ENCODE measurements at places on chromosomes 12 and 14.

DNA sequence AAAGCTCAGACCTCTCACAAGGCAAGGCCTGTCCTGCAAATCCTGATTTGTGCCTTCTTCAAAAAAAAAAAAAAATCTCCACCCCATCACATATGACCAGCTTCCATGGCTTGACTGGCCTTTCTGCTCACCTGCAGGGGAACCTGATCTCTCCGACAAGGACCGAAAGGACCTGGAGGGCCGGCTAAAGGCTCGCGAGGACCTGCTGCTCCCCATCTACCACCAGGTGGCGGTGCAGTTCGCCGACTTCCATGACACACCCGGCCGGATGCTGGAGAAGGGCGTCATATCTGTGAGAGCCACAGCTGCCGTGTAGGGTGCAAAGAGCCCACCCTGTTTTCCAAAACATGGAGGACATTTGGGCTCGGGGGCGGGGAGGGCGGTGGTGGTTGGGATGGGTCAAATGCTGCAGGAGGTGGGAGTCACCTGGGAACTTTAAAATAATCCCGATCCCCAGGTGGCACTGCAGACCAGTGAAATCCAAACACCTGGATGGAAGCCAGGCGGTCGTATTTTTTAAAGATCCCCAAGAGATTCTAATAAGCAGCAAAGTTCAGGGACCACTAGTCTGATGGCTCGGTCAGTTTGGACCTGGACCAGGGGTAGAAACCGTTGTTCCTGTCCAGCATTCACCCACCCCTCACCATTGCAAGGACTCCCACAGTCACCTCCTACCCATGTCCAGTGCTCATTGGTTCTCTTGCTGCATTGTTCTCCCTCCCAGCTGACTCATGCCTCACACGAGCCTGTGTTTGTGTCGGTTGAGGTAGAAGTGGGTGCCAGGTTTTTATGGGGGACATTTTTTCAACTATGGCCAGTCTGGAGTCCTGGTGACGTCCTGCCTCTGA lies 44.8 kb downstream of the FOXN4 start:
- no peak for DNase-seq

DNA sequence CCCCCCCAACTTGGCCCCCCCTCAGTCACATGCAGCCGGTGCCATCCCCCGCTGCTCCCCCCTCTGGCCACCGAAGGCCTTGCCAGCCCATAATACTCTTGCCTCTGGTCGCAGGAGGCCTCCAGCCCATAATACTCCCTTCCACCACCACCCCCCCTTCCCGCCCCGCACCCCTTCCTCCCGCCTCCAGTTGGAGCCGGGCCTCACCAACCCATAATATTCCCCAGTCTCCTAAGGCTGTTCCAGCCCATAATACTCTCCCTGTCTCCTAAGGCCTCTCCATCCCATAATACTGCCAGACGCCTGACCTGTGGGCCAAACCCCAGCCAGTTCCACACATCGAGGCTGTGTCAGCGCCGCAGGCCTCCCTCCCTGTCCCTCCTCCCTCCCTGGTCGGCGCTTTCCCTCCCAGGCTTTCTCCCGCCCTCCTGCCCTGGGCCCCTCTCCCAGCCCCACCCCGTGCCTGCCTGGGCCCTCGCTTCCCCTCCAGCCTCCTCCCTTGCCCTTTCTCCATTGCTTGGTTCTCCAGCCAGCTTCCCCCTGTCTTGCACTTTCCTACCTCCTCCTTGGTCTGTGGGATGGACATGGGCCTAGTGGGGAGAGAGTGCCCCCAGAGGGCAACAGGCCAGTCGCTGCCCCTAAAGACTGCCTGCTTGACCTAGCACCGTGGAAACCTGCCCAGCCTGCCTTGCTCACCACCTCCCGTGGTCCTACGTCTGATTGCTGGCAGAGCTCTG lies 6.8 kb upstream of the CHD4 start:
- no peak for DNase-seq

GRCh38 chr12:117370588-117370987 lies 9.2 kb upstream of the NOS1 start:
- no peak for DNase-seq

- no peak for DNase-seq
Measured at GRCh38 chr12:62697893-62698292, 231.3 kb downstream of the MON2 start.

DNA sequence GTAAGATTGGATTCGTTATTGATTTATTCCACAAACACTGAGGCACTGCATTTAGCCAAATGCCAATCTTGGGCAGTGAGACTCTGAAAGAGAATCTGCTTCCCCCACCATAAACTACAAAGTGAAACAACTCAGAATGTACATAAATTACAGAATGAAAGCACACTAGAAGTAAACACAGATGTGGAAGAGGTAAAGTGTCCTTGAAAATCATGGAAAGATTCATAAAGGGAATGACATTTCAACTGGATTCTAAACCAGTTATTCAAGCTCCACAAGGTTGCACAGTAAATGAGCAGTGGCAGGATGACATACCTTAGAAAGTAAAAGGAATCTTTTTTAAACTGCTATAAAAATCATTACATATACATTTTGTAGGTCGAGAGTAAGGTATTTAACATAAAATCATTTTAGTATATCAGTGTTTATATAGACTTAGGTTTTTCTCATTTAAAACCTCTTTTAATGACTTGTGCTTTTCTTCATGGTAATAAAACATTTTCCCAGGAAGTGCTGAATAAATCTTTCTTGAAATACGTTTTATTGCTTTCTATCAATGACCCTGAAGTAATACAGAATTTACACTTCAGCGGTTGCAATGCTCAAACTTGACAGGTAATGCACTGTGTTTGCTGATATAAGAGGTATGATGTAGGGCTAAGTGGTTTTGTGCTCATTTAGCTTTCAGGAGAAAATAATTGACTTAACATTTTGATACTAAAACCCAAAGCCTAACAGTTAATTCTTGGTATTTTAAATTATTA lies 270.6 kb downstream of the NAV3 start:
- no peak for DNase-seq

DNA sequence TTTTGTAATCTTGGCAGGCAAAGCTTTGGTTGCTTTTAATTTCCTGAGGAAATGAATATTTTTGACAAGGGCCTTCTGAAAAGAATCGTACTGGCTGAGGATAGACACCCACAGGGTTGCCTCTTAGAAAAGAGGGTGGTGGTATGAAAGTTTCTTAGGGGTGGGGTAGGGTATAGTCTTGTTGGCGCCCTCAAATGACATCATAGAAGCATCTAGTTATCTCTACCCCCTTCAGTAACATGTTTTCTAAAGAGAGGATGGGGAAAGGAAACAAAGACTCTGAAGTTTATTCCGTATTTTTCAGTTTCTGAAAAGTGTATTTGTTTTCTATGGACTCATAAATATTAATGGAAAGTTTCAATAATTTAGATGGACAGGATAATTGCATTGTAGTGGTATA lies 13.7 kb downstream of the PRKCH start:
- no peak for DNase-seq

GRCh38 chr12:100413001-100413400 lies 56.1 kb downstream of the SLC17A8 start:
- no peak for DNase-seq

DNA sequence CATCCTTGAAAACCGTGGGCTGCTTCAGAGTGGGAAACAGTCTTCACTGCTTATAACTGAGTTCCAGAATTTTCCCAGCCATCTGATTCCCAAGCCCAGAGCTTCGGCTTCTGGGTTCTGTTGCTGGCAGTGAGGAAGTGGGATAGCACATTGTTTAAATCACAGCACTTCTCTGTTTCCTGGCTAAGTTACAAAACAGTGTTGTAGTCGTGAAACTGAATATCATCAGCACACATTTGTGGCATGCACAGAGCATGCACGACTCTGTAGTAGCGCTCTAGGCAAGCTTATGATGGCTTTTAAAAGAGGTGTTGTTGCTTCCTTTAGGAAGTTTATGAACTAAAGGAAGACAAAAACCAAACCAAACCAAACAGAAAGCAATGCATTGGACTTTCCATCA lies 1005.5 kb downstream of the NRXN3 start:
- no peak for DNase-seq

DNA sequence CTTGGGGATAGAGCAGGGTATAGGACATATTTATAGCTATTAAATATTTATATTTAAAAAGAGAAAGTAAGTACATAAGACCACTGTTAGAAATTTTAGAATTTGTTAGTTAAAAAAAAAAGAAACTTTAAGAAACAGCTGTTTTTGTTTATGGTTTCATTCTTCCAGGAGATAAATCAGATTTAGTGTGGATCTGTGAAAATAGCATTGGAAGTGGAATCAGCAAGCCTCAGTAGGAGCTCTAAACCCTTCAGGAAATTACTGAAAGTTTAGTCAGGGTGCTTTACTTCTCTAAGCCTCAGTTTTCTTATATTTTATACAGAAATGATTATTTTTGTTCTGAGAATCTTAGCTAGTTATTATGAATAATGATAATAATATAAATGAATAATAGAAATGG lies 316.0 kb upstream of the NOVA1 start:
- no peak for DNase-seq

DNA sequence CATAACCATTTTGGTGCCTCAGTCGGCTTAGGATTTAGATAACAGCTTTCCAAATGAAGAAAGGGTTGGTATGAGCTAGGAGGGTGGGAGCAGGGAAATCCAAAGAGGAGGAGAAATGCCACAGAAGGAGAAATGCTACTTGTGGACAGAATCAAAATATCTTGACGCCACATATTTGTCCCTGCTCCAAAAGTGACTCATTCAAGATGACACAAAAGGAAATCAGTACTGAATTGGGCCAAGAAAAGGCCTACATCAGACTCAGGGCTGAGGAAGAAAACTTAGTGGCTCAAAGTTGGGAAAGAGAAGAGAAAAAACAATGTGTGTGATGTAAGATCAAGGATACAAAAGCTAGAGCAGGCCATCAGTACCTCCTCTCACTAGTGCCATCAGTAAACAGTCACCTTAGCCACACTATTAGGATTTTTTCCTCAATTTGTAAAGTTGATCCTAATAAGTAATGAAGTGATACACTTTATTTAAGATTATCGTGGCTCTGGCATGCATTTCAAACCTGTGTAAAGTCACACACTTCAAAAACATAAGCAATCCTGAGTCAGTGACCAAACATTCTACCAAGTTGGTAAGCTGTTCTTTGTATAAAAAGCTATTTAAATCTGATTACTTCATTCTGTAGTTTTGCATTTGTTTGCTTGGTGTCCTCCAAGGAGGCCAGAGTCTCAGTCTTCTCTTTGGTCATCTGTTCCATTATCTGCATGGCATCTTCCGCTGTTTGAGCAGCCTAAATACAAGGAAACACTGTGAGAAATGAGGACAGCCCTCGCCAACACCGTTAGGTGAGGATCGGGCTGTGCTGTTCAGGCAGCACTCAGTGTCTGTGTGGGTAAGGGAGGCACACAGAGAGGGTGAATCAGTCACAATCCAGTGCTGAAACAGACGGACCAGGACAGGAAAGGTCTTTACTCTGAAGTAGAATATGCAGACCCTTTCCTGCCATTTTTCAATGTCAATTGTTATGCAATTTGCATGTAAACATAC lies 52.6 kb upstream of the VPS33A start:
- DNase-seq, result no peak

- DNase-seq, result no peak
Measured at GRCh38 chr12:31031951-31032335, 41.7 kb upstream of the DDX11 start.

- no peak for DNase-seq
Measured at GRCh38 chr14:95522556-95522955, 6.1 kb upstream of the SYNE3 start.

GRCh38 chr12:110540048-110540447 lies 37.9 kb downstream of the RAD9B start:
- no peak for DNase-seq

GRCh38 chr12:56630180-56630632 lies at the start of gene BAZ2A:
Gene BAZ2A, minus strand, starts transcription at chr12:56630326. Its CDS starts 12,796 bp downstream, at chr12:56617530.
- peak; percentile 73 for DNase-seq

- no peak for DNase-seq
Measured at GRCh38 chr12:68229956-68230355, 4.3 kb upstream of the IL26 start.

- no peak for DNase-seq
Measured at GRCh38 chr12:121713257-121713777, 765 bp downstream of the TMEM120B start.

DNA sequence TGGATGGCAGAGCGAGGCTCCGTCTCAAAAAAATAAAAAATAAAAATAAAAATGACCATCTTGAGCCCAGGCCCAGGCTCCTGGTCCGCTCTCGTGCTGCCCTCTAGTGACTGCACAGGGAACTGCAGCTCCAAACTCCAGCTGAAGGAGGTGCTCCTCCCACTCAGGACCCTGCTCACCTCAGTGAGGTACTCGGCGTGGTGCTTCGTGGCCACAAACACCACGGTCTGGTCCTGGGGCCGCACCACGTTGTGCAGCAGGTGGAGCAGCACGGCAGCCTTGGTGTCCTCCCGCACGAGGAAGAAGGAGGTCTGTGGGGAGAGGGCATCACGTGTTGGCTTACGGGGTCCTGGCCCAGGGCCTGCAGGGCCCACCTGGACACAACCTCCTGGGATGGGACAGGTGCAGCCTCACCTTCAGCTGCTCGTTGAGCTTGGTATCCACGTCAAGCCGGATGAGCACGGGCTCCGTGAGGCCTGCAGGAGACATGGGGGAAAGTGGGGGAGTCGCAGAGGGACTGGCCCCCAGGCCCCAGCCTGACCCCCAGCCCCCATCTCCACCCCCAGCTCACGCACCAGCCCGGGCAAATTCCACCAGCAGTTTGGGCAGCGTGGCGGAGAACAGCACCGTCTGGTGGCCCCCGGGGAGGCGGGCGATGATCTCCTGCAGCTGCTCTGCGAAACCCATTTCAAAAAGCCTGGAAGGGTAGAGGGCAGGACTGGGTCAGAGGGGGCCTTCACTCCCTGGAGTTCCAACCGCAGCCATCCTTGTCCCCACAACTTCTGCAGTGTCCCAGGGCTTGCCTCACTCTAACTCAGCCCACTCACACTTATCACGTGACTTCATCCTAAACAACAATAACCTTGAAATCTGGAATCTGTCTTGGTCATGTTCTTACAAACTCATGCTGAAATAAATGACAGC lies 10.6 kb downstream of the DDX54 start:
- DNase-seq, result peak; percentile 76

DNA sequence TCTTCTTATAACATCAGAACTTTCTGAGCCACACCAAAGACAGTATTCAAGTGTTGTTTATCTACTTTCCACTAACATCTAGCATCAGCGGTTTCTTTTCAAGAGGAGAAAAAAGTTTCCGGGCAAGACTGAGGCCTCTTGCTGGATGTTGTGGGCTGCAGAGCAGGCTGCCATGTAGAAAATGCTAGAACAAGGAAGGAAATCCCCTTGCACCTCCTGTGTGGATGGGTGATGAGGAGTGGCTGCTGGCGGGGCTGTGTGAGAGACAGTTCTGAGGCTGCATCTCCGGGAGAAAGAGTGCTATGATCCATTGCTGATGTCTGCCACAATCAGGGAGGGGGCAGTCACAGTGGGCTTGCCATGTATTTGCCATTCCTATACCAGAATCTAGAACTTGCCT lies 37.8 kb upstream of the PPP1CC start:
- DNase-seq, result peak; percentile 27

DNA sequence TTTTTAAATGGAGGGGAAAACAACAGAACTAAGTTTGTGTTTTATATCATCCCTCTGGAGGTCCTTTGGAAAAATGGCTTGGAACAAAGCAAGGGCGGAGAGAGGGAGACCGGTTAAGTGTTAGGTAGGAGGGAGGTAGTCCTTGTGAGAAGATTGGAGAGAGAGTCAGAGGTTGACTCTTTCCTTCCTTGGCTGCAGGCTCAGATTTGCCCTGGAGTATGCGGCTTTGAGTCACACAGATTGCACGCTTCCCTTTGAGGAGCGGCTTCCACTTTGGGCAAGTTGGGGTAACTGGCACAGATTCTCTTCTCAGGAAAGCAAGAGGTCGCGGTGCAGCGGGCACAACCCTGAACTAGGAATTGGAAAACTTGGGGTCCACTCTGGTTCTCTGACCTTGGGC lies 9.9 kb downstream of the SOCS2 start:
- no peak for DNase-seq
